ENCODE measurements at places on chromosomes 3 and 15. TPM values are rescaled to one million over a fixed set of nuclear protein-coding genes. Genes with fewer than 3 reads are reported as not detected.

GRCh38 chr3:16190704-16191103 lies 16.2 kb downstream of the GALNT15 start:
- no peak for DNase-seq

CNTN4 gene
- total RNA-seq = 8.8 TPM

DNA sequence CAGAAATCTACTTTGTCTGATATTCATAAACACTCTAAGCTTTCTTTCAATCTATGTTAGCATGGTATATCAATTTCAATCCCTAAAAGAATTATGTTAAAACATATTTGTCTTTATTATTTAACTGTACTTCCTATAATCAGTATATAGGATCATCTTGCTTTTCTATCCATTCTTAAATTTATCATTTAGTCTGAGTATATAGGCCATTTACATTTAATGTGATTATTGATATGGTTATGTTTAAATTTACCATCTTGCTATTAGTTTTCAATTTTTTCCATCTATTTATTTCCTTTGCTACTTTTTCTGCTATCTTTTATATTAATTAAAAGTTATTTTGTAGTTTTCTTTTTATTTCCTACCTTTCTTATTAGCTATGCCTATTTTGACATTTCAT lies 174.8 kb upstream of the MBNL1 start:
- DNase-seq = no peak

GRCh38 chr3:16904423-16905417 lies 20.0 kb downstream of the PLCL2 start:
- no peak for DNase-seq

DNA sequence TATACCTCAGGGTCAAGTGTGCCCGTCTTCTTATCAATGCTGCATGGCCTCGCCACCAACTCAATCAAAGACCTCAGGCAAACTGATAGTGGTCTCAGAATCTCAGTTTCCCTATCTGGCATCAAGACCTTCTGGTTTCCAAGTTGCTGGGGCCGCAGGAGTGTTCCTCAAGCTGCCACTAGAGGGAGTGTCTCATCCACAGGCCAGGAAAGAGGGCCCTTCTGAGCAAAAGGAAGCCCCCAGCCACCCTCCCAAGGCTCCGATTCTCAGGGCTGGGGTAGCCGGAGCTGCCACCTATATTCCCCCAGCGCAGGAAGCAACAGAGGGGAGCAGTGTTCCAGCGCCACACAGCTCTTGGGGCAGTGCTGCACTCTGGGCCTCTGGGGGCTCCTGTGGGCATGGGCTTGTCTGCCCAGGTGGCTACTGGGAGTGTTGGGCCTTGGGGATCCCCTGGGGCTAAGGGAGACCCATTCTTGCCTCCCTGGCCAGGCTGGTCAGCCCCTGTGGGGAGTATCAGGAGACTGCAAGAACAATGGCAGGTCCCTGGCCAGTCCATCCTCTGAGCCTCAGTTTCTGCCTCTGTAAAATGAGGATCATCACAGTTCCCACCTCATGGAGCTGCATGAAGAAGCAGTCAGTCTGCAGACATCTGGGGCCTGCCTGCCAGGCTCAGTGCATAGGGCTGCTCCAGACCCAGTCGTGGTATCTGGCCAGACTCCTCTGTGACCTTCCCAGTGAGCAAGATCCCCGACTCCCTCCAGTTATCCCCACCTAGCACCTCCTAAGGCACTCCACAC lies 23.4 kb upstream of the SEC13 start:
- DNase-seq = no peak

RLBP1 gene
- 0.50 TPM for total RNA-seq

- peak; percentile 92 for DNase-seq
These were observed 33.5 kb upstream of the MFSD1 start for GRCh38 chr3:158768361-158768787.

SH2D7 gene
- total RNA-seq = not detected

- DNase-seq = no peak
These were observed 25.9 kb downstream of the CCDC32 start for GRCh38 chr15:40538976-40539375.

- no peak for DNase-seq
These were observed 94.6 kb downstream of the CYP19A1 start for GRCh38 chr15:51243774-51244173.

GRCh38 chr3:57157545-57157944 lies 7.6 kb downstream of the IL17RD start:
- no peak for DNase-seq

DNA sequence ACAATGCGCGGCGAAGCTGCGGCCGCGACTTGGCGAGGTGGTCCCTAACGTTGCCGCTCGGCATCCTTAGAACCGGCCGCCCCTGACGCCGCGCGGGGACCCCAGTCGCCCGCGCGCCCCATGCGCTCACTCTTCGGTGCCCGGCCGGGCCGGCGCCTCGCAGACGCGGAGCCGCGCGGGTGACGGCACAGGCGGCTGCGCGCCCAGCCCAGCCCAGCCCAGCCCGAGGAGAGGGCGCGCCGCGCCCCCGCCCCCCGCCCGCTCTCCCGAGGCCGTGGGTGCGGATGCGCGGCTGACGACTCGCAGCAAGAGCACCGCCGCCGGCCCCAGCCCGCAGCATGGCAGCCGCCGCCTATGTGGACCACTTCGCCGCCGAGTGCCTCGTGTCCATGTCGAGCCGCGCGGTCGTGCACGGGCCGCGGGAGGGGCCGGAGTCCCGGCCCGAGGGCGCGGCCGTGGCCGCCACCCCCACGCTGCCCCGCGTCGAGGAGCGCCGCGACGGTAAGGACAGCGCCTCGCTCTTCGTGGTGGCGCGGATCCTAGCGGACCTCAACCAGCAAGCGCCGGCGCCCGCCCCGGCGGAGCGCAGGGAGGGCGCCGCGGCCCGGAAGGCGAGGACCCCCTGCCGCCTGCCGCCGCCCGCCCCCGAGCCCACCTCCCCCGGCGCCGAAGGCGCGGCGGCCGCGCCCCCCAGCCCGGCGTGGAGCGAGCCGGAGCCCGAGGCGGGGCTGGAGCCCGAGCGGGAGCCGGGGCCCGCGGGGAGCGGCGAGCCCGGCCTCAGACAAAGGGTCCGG lies 437 bp downstream of the KLF13 start:
- no peak for DNase-seq

FILIP1L gene
- 120 TPM for total RNA-seq

- DNase-seq = no peak
These were observed 3.3 kb downstream of the TMEM108 start for GRCh38 chr3:133041524-133041829.

C3orf80 gene
- total RNA-seq = 0.17 TPM

TRH gene
- 0.33 TPM for total RNA-seq
